ENCODE measurements at places on chromosomes 6 and 20. TPM values are rescaled to one million over a fixed set of nuclear protein-coding genes. Genes with fewer than 3 reads are reported as not detected.

GRCh38 chr20:18380908-18381529, 85.8 kb downstream of the DZANK1 start:
- H3K27ac ChIP-seq = no peak overlapping the region
- no peak for DNase-seq
- H3K27me3 ChIP-seq = no peaks in the 10 kb centered on the region
- H3K4me1 ChIP-seq = no peaks in the 10 kb centered on the region
- H3K4me3 ChIP-seq = no peak overlapping the region

- no peak overlapping the region for H3K4me3 ChIP-seq
- no peaks in the 10 kb centered on the region for H3K27me3 ChIP-seq
- H3K36me3 ChIP-seq = no peaks in the 10 kb centered on the region
- H3K27ac ChIP-seq = no peak overlapping the region
- H3K4me1 ChIP-seq = no peaks in the 10 kb centered on the region
Observed at GRCh38 chr6:153138930-153139329, 7.8 kb upstream of the RGS17 start.

DNA sequence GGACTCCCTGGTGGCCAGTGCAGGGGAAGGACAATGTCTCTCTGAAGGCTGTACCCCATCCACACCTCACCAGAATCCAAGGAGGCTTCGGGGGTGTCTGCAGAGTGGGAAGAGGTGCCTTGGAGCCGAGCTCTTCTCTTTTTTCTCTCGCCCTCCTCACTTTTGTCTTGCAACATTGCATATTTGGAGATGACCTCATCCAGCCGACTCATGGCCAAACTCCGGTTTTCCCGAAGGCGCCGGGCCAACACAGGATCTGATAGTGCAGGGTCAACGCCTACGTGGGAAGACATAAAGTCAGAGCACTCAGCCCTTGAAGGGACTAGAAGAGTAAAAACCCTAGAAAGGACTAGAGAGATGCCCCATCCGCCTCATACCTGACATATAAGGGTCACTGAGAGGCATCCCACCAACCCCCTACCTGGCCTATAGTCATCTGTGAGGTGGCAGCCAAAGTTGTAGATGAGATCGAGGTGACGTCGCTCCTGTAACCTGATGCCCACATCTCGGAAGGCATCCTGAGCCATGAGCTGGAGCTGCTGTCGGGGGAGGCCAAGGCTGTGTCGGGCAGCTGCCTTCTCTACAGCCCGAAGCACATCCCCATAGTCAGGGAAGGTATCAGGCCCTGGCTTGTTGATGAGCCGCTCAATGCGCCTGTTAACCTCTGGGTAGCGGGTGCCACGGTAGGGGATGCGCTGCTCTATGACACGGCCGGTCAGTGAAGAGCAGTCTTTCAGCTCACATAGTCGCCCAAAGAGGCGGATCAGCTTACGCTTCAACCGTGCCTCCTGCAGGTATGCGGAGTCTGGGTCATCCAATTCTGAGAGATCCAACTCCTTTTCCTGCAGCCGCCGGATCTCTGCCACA, 3.0 kb upstream of the ZBTB22 start:
- peaks cover 37% of the 10 kb centered on the region for H3K36me3 ChIP-seq
- DNase-seq = peak; percentile 18
- H3K4me1 ChIP-seq = peaks cover 50% of the 10 kb centered on the region
- H3K27ac ChIP-seq = no peak overlapping the region

LCA5 gene
- total RNA-seq = 5.3 TPM

DNA sequence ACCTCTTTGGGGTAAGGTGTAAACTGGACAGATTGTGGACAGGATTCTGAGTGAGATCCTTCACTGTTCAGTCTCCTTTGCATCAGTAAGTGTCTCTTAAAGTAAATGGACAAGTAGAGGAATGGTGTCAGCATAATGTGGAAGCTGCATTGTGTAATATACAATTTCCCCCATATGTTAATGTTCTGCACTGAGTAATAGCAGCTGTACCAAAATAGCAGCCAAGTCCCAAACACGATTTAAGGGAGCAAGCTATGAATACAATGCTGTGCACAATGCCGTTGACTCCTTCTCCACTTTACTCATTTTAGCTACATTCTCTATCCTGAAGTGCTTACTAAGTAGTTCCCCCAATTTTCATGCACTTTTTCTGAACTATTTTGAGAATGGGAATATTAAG, 21.1 kb upstream of the TRIM26 start:
- peak; percentile 76 for DNase-seq
- H3K4me1 ChIP-seq = no peaks in the 10 kb centered on the region
- no peak overlapping the region for H3K27ac ChIP-seq
- no peak overlapping the region for H3K4me3 ChIP-seq
